Glutamatergic neuron (in vitro differentiated cells): ENCODE measurements at places on chromosomes 7 and 10.

DNA sequence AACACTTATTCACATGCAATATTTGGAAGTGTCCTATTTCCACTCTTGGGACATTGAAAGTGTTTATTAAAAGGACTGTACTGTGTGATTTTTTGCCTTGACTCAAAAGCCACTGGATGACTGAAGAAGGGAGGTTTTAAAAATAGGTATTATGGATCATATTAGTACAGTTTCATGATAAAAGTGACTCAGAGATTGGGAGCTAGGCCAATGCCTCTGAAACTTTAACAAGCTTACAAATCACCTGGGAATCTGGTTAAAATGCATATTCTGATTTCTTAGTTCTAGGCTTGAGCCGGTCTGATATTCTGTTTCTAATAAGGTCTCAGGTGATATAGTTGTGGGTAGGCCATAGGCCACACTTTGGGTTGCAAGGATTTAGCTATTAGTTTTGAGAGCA lies 191.2 kb downstream of the PLXDC2 start:
- no peak for DNase-seq

GRCh38 chr10:7988989-7989388 lies 65.5 kb upstream of the GATA3 start:
- no peak for DNase-seq

- DNase-seq, result no peak
Observed at GRCh38 chr10:123019941-123020703, 11.3 kb downstream of the ACADSB start.

- peak; percentile 90 for DNase-seq
Observed at GRCh38 chr10:123967626-123968243, 76.1 kb upstream of the CPXM2 start.

GRCh38 chr7:5143935-5144903 lies 45.8 kb upstream of the WIPI2 start:
- DNase-seq, result no peak

GRCh38 chr10:51000164-51000563 lies 74.1 kb upstream of the PRKG1 start:
- no peak for DNase-seq
